Naive thymus-derived CD4-positive, alpha-beta T cell (primary cell): ENCODE measurements at places on chromosomes 4 and X. TPM values are rescaled to one million over a fixed set of nuclear protein-coding genes. Genes with fewer than 3 reads are reported as not detected.

- H3K36me3 ChIP-seq, result no peaks in the 10 kb centered on the region
- H3K4me3 ChIP-seq, result no peak overlapping the region
- no peaks in the 10 kb centered on the region for H3K4me1 ChIP-seq
- no peak overlapping the region for H3K27ac ChIP-seq
Measured at GRCh38 chr4:87838890-87839591, 6.3 kb downstream of the MEPE start.

GRCh38 chrX:72705814-72706213 lies 8.3 kb downstream of the PHKA1 start:
- no peaks in the 10 kb centered on the region for H3K4me1 ChIP-seq
- H3K27ac ChIP-seq, result no peak overlapping the region

- H3K4me1 ChIP-seq, result peaks cover 22% of the 10 kb centered on the region
- no peak for DNase-seq
- H3K36me3 ChIP-seq, result no peaks in the 10 kb centered on the region
- H3K4me3 ChIP-seq, result no peak overlapping the region
Measured at GRCh38 chrX:16528620-16529019, 121.3 kb upstream of the S100G start.

GRCh38 chrX:56974408-56974807 lies 20.9 kb downstream of the SPIN3 start:
- H3K4me3 ChIP-seq, result no peak overlapping the region
- DNase-seq, result no peak
- H3K4me1 ChIP-seq, result no peaks in the 10 kb centered on the region
- no peaks in the 10 kb centered on the region for H3K36me3 ChIP-seq
- no peaks in the 10 kb centered on the region for H3K27me3 ChIP-seq

DNA sequence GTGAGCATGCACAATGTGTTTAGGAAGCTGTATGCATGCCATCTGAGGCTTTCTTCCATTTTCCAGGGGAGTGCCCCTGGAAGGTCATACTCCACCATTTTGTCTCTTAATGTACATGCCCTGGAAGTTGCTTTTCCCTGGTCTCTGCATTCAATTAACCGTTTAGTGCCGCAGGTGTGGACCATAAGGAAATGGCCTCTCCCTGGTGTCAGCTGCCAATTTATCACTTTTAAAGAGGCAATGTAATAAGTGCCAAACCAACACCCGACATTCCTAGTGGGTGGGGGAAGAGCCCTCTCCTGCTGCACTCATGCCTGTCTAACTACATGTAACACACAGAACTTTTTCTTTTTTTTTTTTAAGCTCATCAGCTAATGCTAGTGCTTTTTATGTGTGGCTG lies 7.1 kb upstream of the BST1 start:
- no peaks in the 10 kb centered on the region for H3K4me1 ChIP-seq
- no peak for DNase-seq
- H3K27me3 ChIP-seq, result no peaks in the 10 kb centered on the region
- H3K4me3 ChIP-seq, result no peak overlapping the region

GRCh38 chrX:64176876-64177275 lies 28.6 kb downstream of the AMER1 start:
- no peak overlapping the region for H3K4me3 ChIP-seq
- no peaks in the 10 kb centered on the region for H3K27me3 ChIP-seq
- no peak overlapping the region for H3K27ac ChIP-seq
- H3K4me1 ChIP-seq, result no peaks in the 10 kb centered on the region
- no peak for DNase-seq
- H3K36me3 ChIP-seq, result no peaks in the 10 kb centered on the region

DNA sequence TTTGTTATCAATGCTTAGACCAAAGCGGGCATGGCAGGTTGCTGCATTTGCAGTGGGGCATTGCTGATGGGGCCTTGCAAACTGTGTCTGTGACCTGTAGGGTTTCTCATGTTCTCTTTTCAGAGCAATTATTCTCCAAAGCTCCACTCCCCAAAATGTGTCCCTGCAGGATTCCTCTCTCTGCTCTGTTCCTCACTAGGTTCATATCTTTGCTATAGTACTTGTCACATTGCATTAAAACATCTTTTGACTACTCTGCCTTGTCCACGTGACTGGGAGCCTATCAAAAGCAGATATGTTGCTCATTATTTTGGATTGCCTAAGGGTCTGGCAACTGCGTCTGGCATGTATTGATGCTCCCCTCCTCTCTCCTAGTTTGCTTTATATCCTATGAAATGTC lies 177.7 kb upstream of the MID1 start:
- H3K4me3 ChIP-seq, result no peak overlapping the region
- no peak for DNase-seq
- H3K27ac ChIP-seq, result no peak overlapping the region
- H3K4me1 ChIP-seq, result no peaks in the 10 kb centered on the region
- no peaks in the 10 kb centered on the region for H3K27me3 ChIP-seq

DNA sequence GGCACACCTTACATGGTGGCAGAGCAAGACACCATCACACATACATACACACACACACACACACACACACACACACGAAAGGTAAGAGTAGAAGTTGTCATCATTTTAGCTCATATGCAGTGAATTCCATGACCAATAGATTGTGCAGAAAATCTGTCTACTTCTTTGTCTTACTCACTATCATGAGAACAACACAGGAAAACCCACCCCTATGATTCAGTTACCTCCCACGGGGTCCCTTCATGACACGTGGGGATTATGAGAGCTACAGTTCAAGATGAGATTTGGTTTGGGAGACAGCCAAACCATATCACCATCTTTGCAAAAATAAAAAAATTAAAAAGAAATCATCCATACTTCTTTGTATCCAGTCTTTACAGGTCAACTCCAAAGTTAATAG lies 221.1 kb downstream of the BMPR1B start:
- no peaks in the 10 kb centered on the region for H3K4me1 ChIP-seq
- no peak overlapping the region for H3K4me3 ChIP-seq
- no peaks in the 10 kb centered on the region for H3K27me3 ChIP-seq
- H3K27ac ChIP-seq, result no peak overlapping the region

DNA sequence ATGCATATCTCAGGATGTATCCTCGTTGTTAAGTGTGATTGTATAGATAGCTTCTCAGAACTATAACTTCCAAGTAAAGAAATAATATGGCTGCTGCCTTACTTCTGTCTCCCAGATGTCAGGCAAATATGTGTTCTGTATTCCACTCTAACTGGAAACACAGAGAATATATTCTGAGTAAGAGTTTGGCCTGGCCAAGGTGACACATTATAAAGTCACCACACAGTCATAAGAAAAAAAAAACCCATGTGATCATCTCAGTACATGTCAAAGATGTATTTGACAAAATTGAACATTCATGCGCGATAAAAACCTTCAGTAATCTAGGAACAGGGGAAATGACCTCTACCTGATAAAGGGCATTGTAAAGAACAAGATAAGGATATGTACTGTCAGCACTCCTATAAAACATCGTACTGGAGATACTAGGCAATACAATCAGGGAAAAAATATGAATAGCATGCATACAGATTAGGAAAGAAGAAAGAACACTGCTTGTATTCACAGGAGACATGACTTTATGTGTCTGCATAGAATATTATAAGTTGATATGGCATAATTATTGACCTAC lies 207.1 kb downstream of the ZNF330 start:
- H3K4me1 ChIP-seq, result no peaks in the 10 kb centered on the region
- no peak overlapping the region for H3K27ac ChIP-seq
- no peaks in the 10 kb centered on the region for H3K36me3 ChIP-seq
- H3K27me3 ChIP-seq, result no peaks in the 10 kb centered on the region
- no peak for DNase-seq

DNA sequence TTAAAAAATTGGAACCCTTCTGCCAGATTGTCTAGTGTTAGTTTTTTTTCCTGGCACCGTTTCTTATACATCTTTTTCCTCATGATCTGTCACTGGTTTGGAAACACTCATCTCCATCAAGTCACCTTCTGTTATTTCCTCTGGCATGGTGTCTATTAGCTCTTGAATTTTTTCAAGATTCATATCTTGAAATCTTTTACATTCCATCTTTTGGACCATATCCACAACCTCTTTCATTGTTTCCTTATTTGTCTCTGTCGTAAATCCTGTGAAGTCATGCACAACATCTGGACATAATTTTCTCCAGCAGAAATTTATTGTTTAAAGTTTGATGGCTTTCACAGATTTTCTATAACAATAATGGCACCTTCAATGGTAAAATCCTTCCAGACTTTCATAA lies 10.2 kb upstream of the TMEM185A start:
- no peak for DNase-seq
- H3K4me1 ChIP-seq, result no peaks in the 10 kb centered on the region
- H3K27ac ChIP-seq, result no peak overlapping the region

GRCh38 chr4:95272797-95273196 lies 276.0 kb downstream of the UNC5C start:
- H3K4me1 ChIP-seq, result no peaks in the 10 kb centered on the region
- H3K27ac ChIP-seq, result no peak overlapping the region
- H3K27me3 ChIP-seq, result no peaks in the 10 kb centered on the region
- H3K4me3 ChIP-seq, result no peak overlapping the region

MAOA gene
- not detected for total RNA-seq

H2AZ1 gene
- total RNA-seq, result 124 TPM

ADH1A gene
- not detected for total RNA-seq

FGF5 gene
- total RNA-seq, result not detected

OTOP1 gene
- total RNA-seq, result not detected

MAGEC1 gene
- not detected for total RNA-seq

TRIM61 gene
- total RNA-seq, result 4.0 and 4.4 TPM in 2 replicates

TMSB15C gene
- total RNA-seq, result 2.5 TPM

GRID2 gene
- not detected for total RNA-seq

GPC3 gene
- total RNA-seq, result 0.27 TPM
